Chondrocyte (in vitro differentiated cells): ENCODE measurements at places on chromosomes 2 and 18. TPM values are rescaled to one million over a fixed set of nuclear protein-coding genes. Genes with fewer than 3 reads are reported as not detected.
A peak's percentile ranks its signal among the peaks of the same experiment; 100 is the strongest.

Gene MOGAT1
- total RNA-seq, result not detected in 3 replicates

Gene COL5A2
- 1,927 to 2,200 TPM (median 1,930 TPM) in 3 replicates for total RNA-seq

DNA sequence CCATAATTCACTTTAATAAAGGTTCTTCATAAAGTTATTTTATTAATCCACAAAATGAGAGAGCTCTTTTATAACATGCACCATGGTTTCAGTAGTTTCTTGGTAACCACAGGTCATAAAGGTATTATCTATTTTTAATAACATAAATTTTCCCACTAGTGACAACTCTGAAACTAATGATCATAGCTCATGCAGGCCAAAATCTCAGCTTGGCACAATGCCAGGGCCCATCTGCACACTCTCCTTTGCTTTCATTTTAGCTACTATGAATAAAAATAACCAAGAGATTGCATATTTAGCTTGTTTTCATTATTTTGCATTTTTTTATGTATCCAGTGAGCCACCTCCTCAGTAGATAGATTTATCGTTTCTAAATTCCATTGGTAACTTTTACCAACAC is 691.8 kb upstream of the CHAC2 start:
- H3K27me3 ChIP-seq, result peaks cover 23% of the 10 kb centered on the region
- H3K4me3 ChIP-seq, result no peak overlapping the region
- no peak overlapping the region for H3K27ac ChIP-seq
- H3K4me1 ChIP-seq, result no peaks in the 10 kb centered on the region
- H3K36me3 ChIP-seq, result peaks cover 2% of the 10 kb centered on the region

DNA sequence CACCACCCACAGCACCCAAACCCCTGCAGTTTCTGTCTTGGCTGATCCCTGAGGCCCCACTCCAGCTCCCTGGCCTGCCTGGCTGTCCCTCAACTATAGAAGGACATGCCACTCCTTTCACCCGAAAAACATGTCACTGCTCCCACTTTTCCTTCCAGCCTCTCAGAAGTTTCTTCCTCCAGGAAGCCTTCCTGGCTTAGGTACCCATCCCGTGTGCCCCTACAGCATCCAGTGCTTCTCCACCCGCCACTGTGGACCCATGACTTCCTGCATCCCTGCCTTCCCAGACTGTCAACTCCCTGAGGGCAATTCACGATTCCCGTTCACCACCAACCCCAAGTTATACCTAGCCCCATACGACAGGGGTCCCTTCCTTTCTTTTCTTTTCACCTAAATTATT is 21.5 kb downstream of the ARID5A start:
- DNase-seq, result peak; percentile 51
- H3K4me1 ChIP-seq, result peaks cover 5% of the 10 kb centered on the region
- H3K36me3 ChIP-seq, result no peaks in the 10 kb centered on the region
- H3K27ac ChIP-seq, result no peak overlapping the region

DNA sequence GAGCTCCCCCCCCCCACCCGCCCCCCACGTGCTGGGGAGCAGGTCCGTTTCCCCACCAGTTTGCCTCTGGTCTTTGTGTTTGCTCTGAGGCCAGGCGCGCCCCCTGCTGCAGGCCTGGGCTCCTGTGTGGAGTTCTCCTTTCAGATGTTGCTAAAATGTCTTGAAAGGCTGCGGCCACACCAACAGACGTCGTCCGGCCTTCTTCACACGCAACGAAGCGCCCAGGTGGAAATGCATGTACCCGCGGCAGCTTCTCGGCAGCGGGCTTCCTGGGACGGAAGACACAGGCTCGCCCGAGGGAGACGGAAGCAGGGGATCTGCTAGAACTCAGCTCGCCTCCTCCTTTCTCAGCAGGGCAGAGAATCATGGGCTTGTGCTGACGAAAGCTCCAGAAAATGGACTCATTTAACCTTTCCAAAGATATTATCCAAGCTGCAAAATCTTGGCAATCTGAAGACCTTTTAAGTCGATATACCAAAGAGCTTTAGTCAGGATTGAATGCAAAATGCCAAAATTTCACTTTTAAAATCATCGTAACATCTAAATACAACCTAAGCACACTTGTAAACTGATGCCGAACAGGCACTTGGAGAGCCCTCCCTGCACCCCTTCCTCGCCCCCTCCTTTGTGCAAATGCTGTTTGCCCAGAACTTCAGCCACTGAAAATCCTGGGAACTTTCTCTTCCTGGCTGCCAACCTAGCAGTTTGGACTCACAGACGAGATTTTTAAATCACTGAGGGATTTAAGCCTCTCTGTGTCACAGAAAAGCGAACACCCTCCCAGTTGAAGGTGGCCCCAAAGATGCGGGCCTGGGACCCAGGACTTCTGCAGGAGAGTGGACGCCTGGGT is 125.5 kb upstream of the ZNF516 start:
- no peaks in the 10 kb centered on the region for H3K36me3 ChIP-seq
- peaks cover 29% of the 10 kb centered on the region for H3K4me1 ChIP-seq
- peak overlapping the region; percentile 69 for H3K4me3 ChIP-seq
- no peak for DNase-seq

DNA sequence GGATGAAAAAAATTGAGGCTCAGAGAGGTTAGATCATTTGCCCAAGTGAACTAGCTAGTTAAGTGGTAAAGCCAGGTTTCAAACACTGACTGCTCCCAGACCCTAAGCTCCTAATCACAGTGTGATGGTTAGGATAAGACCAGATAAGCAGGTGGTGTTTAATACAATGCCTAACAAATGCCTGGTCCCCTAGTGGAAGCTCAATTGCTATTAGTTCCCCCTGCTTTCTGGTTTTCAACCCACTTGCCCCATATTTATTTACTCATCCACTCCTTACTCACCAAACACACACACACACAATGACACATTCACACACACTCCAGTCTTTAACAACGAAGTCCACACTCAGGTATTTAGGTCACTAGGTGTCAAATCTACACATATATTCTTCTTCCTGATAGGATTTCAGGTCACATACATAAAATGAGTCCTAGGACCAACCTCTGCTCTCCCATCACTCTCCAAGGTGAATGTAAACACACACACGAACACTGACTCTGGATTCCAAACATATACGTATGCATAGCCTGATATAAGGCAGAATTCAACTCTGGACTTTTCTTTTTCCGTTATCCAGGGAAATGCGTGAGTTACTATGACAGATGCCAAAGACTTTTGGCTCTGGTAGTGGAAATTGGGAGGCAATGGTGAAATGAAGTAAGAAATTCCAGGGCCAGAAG is 73.6 kb upstream of the TSPYL6 start:
- H3K4me3 ChIP-seq, result peak overlapping the region; percentile 93
- H3K27me3 ChIP-seq, result no peaks in the 10 kb centered on the region
- H3K36me3 ChIP-seq, result peaks cover 1% of the 10 kb centered on the region

DNA sequence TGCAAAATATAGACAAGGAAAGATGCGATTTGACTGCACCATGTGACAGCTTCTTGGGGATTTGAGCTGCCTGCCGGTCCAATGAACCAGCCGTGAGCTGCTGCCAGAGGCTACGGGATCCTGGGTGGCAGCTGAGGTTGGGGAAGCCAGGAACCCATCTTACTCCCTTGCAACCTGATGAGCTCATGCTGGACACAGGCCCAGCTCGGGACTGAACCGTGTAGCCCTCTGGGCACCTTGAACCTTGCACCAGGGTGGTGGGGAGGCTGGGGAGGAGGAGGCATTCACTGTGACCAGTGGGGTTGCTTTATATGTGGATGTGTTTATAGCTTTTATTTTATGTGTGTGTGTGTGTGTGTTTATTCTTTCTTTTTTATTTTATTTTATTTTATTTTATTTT is 9.1 kb downstream of the ALPI start:
- DNase-seq, result no peak
- peaks cover 24% of the 10 kb centered on the region for H3K4me1 ChIP-seq
- no peak overlapping the region for H3K27ac ChIP-seq
- no peaks in the 10 kb centered on the region for H3K36me3 ChIP-seq
- H3K4me3 ChIP-seq, result no peak overlapping the region

Gene CREG2
- total RNA-seq, result not detected in 3 replicates

Gene SPP2
- not detected in 3 replicates for total RNA-seq

DNA sequence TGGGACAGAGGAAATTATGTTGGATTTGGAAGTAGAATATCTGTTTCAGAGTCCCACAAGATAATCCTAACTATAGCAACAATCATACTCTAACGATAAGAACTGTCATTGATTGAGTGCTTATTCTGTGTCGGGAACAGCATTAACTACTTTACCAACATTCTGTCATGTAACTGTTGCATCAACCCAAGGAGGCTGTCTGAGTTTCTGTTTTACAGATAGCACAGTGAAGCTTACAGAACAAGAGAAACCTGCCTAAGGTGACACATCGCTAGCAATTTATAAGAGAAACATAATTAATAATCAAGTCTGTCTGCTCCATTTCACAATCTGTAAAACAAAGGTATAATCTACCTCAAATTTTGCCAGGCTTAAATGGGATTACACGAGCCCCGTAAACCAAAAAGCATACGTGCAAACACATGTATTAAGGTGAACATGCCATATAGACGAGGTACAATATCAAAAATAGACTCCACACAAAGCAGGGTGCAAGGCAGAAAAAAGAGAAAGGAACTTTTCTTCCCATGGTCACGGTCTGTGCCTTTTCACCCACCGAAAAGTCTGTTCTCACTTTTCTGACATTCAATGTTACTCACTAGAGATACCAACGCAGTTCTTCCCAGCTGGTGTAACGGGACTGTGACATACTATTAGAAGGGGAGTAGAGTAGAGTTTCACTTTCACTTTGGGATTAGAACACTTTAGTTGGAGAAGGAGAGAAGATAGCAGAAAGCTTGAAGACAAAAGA is 37.2 kb upstream of the SLC8A1 start:
- H3K4me3 ChIP-seq, result no peak overlapping the region
- no peak for DNase-seq
- peaks cover 4% of the 10 kb centered on the region for H3K27me3 ChIP-seq
- H3K27ac ChIP-seq, result no peak overlapping the region

Gene GRB14
- 1.1 to 2.4 TPM (median 1.2 TPM) in 3 replicates for total RNA-seq

GRCh38 chr2:191839918-191840804 is 6.7 kb downstream of the CAVIN2 start:
- H3K36me3 ChIP-seq, result no peaks in the 10 kb centered on the region
- peaks cover 18% of the 10 kb centered on the region for H3K4me1 ChIP-seq
- no peaks in the 10 kb centered on the region for H3K27me3 ChIP-seq
- H3K4me3 ChIP-seq, result no peak overlapping the region

Gene PAX8
- 0.29 TPM in 1 of 3 replicates, not detected in the others for total RNA-seq

Gene RAB6C
- total RNA-seq, result 0.24 to 0.37 TPM (median 0.31 TPM) in 3 replicates

Gene BMP10
- total RNA-seq, result not detected in 3 replicates

GRCh38 chr2:58798676-58799208 is 557.6 kb upstream of the FANCL start:
- H3K4me3 ChIP-seq, result no peak overlapping the region
- H3K36me3 ChIP-seq, result no peaks in the 10 kb centered on the region
- peaks cover 6% of the 10 kb centered on the region for H3K27me3 ChIP-seq
- no peak overlapping the region for H3K27ac ChIP-seq
- H3K4me1 ChIP-seq, result no peaks in the 10 kb centered on the region

- peaks cover 67% of the 10 kb centered on the region for H3K4me1 ChIP-seq
- H3K36me3 ChIP-seq, result peaks cover 4% of the 10 kb centered on the region
- no peak overlapping the region for H3K4me3 ChIP-seq
- no peak for DNase-seq
- no peak overlapping the region for H3K27ac ChIP-seq
These were observed 160.8 kb downstream of the BCL2 start for GRCh38 chr18:63158676-63159291.

DNA sequence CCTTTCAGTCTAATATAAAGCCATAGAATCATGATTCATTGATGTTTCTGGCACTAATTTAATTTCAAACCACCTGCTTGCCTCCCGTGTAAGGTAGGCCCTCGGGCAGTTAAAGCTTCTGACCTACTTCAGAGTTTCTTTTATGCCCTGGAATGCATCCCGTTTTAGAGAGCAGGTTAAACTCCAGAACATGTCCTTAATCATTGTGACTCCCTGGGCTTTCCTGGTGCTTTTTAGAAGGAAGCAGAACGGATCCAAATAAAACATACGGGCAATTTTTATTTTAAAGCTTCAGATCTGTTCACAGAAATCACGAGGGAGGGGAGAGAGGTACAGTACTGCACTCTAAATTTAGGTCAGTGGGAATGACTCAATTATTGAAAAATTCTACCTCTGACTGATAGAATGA is 134.8 kb downstream of the GCA start:
- peaks cover 7% of the 10 kb centered on the region for H3K4me1 ChIP-seq
- no peak for DNase-seq
- H3K27me3 ChIP-seq, result peaks cover 4% of the 10 kb centered on the region
- H3K27ac ChIP-seq, result no peak overlapping the region
